ENCODE measurements at places on chromosomes 3 and 15.

- DNase-seq, result no peak
These were observed 369.0 kb downstream of the UNC13C start for GRCh38 chr15:54347082-54347827.

GRCh38 chr15:50665938-50666337, 20.7 kb downstream of the TRPM7 start:
- DNase-seq, result no peak

GRCh38 chr15:58285921-58286278, 145.9 kb upstream of the LIPC start:
- no peak for DNase-seq

DNA sequence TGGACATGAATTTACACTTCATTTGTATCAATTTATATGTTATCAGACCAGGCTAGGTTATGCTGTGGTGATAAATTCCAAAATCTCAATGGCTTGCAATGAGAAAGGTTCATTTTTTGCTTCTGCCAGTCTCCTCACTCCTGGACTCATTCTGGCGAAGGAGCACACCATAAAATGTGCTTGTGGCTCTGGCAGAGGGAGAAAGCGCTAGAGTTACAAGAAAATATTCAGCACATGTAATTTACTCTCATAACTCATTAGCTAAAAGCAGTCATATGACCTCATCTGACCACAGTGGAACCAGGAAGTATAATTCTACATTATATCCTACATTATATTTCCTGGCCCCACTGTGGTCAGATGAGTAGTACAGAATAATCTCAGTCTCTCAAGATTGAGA, 193.8 kb downstream of the BCHE start:
- no peak for DNase-seq

DNA sequence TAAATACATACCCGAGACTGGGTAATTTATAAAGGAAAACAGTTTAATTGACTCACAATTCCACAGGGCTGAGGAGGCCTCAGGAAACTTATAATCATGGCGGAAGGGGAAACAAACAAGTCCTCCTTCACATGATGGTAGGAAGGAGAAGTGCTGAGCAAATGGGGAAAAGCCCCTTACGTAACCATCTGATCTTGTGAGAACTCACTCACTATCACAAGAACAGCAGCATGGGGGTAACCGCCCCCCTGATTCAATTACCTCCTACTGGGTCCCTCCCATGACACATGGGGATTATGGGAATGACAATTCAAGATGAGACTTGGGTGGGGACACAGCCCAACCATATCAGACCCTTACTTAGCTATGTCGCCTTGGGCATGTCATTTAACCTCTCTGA, 27.7 kb downstream of the SCG3 start:
- no peak for DNase-seq

DNA sequence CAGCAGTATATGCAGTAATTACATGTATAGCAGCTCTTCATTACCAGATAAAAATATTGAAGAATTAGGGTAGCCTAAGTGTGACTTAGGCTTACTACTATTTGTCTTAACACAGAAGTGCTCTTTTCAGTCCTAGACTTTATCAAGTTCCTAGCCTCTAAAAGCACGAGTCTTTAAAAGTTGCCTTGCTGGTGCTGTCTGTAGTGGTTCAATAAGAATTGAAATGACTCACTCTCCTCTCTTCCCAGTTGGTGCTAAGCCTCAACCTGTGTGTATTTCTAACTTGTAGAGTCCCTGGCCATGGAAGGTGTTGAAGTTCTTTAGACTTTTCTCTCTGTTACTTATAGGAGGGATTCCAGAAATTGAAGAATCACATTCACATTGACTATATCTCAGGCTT, 395.4 kb upstream of the THRB start:
- DNase-seq, result no peak

DNA sequence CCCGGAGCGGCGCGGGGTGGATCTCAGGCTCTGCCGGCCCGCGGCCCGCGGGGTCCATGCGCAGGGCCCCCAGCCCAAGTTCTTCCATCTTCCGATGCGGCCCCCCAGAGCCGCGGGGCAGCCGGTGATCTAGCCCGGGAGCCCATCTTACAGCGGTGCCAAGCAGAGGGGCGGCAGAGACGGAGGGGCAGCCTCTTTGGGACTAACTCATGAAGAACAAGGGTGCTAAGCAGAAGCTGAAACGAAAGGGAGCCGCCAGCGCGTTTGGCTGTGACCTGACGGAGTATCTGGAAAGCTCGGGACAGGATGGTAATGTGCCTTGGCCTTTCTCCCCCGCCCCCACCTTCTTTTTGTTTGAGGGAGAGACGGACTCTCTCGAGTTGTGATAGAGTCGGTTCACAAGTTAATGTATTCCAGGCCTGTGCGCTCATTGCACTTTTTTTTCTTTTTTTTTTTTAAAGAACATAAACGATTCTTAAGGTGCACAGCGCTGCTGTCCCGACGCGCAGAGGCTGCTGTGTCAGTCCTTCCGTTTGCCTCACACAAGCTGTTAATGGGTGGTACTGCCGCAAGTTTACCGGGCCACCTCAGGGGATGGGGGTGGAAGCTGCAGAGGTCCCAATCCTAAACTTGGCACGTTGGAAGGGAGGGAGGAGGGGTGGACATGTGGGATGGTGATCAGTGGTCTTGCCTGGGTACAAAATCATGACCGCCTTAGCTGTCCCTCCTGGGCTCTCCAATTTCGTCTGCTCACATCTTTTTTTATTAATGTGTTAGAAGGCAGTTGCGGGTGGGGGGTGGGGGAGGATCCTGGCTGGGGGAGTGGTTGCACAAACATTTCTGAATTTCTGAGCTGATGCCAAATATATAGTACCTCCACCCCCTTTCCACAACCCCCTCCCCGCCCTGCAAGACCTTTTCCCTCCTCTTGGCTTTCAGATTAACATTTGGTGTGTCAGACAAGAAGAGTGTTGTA, 801 bp downstream of the ARHGAP31 start:
- peak; percentile 29 for DNase-seq

GRCh38 chr3:120460862-120461261, 10.1 kb upstream of the FSTL1 start:
- DNase-seq, result no peak

- DNase-seq, result no peak
These were observed 22.0 kb downstream of the CMSS1 start for GRCh38 chr3:99839613-99840012.

GRCh38 chr3:39186692-39187151, 5.7 kb downstream of the XIRP1 start:
- no peak for DNase-seq

- no peak for DNase-seq
These were observed 969 bp upstream of the BSN start for GRCh38 chr3:49553324-49553691.

GRCh38 chr3:11198070-11198469, 43.8 kb downstream of the HRH1 start:
- DNase-seq, result no peak

- no peak for DNase-seq
These were observed 829 bp downstream of the RNF7 start for GRCh38 chr3:141738891-141739363.

DNA sequence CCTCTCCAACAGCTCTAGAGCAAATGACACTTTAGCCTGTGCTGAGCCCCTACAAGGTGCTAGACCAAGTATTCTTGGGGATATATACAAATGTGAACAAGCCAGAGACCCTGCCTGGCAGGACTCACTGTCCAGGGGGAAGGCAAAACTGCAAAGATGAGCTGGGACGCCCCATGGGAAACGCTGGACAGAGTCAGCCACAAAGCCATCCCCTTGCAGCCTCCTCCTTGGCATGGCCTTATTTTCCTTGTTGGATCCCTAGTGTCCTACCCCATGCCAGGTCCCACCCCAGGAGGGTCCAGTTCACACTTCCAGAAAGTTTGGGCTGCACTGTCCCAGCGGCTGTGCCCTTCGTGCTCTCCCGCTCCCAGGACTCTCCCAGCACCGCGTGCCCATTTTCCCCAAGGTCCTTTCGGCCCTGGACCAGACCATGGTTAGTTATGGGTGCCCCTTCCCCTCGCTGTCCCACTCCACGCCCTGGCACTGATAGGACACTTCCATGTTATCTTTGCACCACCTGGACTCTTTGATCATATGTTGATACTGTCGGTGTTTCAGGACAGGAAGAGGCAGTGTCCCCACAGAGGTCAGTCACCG, 5.8 kb upstream of the NRROS start:
- DNase-seq, result no peak

- DNase-seq, result no peak
These were observed 88.1 kb downstream of the RTP4 start for GRCh38 chr3:187456250-187456649.

DNA sequence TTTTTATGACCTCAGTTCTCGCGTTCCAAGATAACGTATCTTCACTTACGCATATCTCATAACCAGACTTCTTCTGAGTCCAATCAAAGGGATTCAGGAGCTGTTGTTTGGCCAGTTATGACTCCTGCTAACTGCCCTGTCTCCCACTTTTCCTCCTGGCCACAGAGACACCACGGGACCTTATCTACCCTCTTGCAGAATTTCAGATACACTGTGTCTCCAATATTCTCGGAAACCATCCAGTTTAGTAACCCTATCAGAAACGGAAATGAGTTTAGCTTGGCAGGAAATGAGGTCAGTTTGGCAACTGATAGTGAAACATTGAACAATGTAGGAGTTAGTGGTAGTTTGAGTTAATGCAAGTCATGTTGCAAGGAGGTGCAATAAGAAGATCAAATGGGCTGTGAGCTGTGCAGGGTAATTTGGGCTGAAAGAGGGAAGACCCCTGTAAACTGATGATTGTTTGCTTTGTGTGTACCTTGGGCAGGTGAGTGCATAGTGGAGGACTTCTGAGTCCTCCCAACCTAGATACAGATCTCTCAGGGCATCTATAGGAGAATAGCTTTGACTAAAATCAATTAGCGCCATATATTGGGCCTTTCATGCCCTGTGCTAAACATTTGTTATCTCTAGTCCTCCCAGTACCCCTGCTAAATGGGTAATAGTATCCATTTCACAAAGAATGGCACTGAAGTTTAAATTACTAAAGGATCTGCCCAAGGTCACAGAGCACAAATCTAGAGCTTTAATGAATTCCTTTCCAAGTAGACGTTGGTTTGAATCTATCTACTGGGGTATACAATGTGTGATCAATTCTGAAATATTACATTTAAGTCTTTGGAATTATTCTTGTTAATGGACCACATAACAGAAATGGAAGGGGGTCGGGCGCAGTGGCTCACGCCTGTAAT, 41.3 kb upstream of the PIK3CB start:
- no peak for DNase-seq

- no peak for DNase-seq
These were observed 167.8 kb downstream of the PTPRG start for GRCh38 chr3:61729038-61729634.

DNA sequence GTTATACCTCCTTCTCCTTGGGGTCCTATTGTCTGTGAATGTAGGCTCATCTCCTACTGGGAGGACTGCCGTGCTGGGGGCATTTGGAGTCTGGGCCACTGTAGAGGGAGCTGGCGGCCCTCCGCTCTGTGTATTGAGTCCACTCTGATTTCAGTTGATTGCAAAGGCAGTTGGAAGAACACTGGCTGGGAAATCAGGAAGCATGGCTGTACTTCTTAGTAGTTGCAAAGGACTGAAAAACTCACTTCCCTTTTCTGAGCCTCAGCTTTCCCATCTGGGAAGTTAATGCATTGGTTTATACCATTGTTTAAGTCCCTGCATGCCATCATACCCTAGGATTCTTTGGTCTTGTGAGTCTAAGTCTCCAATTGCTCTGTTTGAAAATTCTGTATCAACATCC, 46.7 kb downstream of the TMED3 start:
- no peak for DNase-seq

DNA sequence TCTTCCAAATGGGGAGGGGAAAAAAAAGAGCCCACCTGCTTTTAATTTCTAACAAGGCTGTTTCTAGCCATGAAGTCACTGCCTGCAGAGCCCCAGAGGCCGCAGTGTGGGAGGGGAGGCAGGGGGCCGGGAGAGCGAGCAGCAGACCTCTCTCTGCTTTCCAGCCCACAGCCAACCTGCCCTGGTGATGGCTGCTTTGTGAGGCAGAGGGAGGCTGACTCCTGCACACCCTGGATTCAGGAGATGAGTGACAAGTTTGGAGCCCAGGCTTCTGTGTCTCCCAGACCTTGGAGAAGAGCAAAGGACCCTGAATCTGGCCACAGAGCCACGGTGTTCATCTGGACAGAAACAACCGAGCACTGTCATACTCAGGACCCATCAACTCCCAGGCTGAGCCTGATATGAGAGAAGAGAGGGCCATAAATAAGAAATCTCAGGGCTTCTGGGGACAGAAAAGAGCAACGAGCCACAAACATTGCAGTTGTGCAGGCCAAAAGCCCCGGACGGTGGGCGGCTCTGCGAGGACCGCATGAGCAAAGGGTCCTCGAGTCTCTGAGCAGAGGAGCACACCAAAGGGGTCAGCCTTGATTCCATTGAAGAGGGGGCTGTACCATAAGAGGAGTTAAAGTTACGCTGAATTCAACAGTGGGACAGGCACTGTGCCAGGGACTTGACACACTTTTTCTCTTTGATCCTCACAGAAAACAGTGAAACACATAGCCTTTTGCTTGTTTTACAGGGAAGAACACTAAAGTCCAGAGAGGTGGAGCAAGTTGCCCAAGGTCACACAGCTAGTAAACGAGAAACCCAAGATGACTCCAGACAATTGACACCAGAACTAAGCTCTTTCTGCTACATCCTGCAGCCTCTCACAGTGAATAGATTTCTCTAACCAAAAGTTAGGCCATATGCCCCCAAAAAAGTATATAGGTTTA, 97.2 kb downstream of the SEMA5B start:
- DNase-seq, result no peak

DNA sequence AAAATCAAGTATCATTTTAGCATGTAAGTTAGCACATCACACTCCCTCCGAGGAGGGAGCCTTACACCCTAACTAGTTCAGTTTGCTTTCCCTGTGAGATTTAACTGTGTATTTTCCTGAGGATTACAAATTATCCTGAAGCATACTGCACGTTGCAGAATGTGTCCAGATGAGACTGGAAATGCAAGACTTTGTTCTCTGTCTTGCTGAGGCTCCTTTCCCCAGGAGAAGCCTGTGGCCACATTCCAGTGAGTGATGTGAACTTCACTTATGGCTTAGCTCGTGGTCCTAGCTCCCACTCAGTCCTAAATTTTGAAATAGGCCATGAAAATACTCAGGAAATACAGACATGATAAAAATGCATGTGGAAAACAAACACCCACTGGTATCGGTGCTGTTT, 23.7 kb downstream of the PDZRN3 start:
- no peak for DNase-seq

GRCh38 chr15:83446904-83447709, at the start of gene SH3GL3:
SH3GL3 (plus strand) TSS chr15:83447341; CDS start chr15:83447534, 193 bp downstream.
- no peak for DNase-seq

DNA sequence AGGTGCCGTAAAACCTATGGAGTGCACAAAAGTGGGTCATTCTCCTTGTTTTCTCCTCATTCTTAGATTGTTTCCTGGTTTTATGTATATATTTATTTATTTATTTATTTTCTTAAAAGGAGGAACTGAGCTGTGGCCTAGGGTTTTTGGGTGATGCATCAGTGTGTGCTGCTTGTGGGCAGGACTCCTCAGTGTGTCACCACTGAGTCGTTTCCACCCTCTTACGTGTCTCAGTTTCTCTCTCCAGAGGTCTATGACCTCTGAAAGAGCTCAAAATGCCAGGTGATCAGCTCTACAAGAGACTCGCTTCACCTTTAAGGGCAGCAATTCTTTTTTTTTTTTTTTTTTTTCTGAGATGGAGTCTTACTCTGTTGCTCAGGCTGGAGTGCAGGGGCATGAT, 72.9 kb downstream of the CD200 start:
- no peak for DNase-seq

- no peak for DNase-seq
These were observed 87.7 kb downstream of the IL1RAP start for GRCh38 chr3:190601622-190602021.

- DNase-seq, result no peak
These were observed 150.1 kb downstream of the FGF12 start for GRCh38 chr3:192577271-192577670.

- DNase-seq, result no peak
These were observed 161.4 kb downstream of the GMNC start for GRCh38 chr3:190701096-190701532.

GRCh38 chr3:64293121-64293520, 67.9 kb upstream of the PRICKLE2 start:
- no peak for DNase-seq
